ENCODE measurements at places on chromosomes 5 and 9.

GRCh38 chr9:2613730-2614271 lies 7.8 kb upstream of the VLDLR start:
- no peak for DNase-seq

- DNase-seq, result no peak
Observed at GRCh38 chr5:165003283-165003682, 1497.9 kb downstream of the MAT2B start.

DNA sequence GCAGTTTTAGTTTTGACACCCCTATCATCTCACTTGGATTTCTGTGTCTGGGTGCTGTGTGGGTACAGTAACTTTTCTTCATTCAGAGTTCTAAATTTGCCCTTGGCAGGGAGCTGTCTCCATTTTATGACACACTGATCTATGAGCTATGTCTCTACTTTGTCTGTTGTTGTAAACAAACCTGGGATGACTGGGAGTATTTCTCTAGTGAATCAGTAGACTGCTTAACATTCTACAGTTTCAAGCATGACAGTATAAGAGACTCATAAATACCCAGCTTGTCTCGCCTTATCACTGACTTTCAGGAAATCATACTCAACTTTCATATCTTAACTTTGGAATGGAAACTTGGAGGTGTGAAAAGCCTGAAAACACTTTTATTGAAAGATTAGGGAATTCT lies 212.1 kb upstream of the NUDT12 start:
- no peak for DNase-seq

DNA sequence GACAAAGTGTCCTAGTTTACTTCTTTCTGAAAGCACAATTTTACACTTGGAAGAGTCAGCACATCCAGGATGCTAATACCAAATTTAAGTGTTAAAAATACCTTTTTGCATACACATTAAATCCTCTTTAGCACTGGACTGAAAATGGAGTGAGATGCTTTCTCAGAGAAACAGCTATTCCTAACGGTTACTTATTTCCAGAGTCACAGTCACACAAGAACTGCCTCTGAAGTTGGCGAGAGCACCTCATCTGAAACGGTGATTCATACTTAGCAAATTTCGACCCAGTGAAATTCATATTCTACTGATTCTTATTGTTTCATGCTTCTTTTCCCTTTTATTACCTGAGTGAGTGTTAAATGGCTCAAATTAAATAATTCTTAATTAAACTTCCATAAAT lies 12.2 kb downstream of the CDH18 start:
- no peak for DNase-seq

- DNase-seq, result no peak
Observed at GRCh38 chr5:170628691-170629565, 125.1 kb downstream of the KCNIP1 start.

GRCh38 chr5:67147760-67148159 lies 48.8 kb downstream of the CD180 start:
- no peak for DNase-seq

DNA sequence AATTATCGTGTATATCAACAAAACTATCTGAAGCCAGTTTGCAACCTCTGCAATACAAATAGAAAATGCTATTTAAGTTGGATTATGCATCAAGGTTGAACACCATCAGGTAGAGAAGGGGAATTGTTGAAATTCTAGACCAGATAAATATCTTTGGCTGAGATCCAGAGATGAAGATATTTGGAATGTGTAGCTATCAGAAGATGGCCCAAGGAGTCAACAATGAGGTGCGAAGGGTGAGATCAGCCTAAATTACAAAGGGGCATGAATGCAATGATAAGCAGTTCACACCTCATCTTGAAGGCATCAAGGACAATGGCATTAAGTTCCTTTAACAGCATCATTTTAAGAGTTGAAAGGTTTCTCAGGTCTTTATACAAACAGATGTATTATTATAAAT lies 572.1 kb upstream of the DMAC1 start:
- DNase-seq, result no peak

GRCh38 chr5:106757672-106758071 lies 913.1 kb downstream of the EFNA5 start:
- DNase-seq, result no peak

- DNase-seq, result no peak
Observed at GRCh38 chr9:34124926-34125325, 1.6 kb downstream of the DCAF12 start.

DNA sequence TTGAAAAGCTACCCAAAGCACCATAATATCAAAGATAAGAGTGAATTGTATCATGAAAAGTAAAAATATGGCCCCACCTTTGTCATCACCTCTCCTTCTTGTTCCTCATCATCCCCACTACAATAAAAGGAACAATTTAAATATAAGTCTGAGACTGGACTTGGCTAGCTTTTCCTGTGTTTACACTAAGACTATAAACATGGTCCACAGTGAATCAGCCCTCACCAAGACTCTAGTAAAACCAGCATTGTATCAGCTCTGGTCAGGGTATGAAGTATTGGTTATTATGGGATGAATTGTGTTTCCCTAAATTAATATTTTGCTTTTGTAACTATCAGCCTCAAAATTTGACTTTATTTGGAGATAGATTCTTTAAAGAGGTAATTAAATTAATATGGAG lies 105.4 kb downstream of the SLC25A46 start:
- no peak for DNase-seq

DNA sequence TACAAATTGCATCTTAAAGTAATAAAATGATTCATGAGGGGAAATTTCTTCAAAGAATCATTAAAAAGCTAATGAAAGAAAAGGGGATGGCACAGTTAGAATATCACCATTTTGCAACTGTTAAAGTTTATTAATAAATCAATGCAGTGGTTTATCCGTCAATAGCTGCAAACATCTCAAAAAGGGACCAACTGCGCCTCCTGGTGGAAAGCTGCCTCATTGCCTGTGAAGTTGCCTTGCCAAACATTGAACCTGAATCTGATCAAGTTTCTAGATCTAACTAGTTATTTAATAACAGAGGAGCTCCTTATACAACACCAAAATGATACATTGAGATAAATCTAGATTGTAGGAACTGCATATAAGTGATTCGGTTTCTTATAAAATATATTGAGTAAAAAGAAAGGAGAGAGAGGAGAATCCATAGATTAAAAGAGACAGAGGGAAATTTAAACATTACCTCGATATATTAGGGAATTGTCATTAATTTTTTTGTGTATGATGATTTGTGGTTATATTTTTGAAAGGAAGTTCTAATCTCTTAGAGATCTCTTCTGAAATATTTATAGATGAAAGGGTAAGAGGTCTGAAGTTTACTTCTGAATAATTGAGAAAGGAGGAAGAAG lies 6.9 kb upstream of the NDUFB6 start:
- DNase-seq, result peak; percentile 67

GRCh38 chr9:37290940-37291485 lies 131.5 kb upstream of the GRHPR start:
- DNase-seq, result no peak

DNA sequence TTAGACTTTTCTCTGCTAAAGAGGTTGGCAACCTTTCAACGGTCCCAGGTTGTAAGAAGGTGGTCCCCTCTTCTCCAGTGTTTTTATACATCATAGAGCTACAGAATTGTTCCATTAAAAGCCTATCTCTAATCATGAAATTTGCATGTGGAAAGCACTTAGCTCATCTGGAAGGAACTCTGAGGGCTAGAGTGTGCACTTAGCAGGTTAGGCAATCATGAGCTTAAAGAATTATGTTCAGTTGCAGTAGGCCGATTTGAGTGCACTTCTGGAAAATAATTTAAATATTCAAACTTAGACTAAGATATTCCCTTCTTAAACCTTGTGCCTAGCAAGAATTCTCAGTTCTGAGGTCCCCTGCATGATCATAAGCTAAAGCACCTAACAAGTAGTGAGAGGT lies 468.7 kb downstream of the SPATA31D1 start:
- no peak for DNase-seq

DNA sequence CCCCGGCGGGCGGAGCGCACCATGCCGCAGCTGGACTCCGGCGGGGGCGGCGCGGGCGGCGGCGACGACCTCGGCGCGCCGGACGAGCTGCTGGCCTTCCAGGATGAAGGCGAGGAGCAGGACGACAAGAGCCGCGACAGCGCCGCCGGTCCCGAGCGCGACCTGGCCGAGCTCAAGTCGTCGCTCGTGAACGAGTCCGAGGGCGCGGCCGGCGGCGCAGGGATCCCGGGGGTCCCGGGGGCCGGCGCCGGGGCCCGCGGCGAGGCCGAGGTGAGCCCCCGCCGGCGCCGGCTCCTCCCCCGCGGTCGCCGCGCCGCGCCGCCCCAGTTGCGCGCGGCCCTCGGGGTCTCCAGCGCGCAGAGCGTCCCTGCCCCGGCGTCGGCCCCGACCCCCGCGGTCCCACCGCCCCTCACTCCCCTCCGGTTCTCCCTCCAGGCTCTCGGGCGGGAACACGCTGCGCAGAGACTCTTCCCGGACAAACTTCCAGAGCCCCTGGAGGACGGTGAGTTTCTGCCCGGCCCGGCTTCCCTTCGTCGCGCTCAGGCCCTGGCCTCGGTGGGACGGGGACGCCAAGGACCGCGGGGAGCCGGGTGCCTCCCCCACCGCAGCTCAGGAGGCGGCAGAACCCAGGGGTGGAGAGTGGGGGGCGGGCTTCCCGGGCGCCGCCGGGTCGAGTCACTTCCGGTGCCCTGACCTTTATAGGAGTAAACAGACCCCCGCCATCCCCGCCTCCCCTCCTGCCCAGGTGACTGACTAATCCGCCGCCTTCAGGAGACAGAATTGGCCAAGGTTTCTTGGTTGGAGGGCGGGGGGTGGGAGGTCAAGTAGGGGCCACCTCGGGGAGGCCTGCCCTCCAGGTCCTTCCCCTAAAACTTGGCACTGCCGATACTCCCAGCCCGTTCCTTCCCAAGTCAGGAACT lies 665 bp downstream of the TCF7 start:
- DNase-seq, result peak; percentile 60

GRCh38 chr9:130010151-130010988 lies 32.6 kb downstream of the FNBP1 start:
- DNase-seq, result no peak

GRCh38 chr9:105447386-105447813 lies 434 bp upstream of the FSD1L start:
- DNase-seq, result no peak

DNA sequence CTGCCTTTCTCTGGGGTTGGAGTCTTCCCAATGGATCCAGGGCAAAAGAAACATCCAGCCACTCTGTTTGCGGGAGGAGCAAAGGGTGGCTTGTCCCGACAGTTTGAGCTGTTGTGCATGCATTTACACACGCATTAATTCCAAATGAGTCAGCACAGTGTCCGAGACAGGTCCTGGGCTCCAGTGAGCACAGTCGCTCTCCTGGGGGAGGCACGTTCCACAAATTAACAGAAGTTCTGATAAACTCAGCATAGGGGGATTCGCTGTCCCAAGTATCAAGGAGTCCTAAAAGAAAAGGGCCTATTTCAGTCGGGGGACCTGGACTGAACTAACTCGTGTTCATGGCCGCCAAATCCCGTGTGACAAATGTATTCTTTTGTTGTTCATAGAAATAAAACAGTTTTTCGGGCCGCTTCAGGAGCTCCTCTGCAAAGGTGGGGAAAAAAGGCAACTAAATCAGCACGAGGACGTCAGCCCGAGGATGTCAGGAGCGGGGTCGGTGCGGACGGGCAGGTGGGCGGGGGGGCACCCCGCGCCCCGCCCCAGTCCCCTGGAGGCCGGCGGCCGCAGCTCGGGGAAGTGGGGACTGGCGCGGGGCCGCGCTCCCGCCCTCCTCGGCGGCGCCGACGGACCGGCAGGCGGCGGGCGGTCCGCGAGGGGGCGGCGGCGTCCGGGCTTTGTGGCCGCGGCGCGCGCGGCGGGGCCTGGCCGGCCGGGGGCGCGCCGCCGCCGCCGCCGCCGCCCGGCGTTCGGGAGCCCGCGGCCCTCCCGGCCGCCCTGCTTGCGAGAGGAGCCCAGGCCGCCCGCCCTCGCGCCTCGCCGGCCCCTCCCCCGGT lies at the start of gene MSANTD3:
Gene MSANTD3 (plus strand): TSS at position 614 of the 836 bp plus-strand sequence. CDS start 14,796 bp downstream, outside the sequence.
- peak; percentile 21 for DNase-seq

- DNase-seq, result no peak
Observed at GRCh38 chr5:82466986-82467561, 188.9 kb upstream of the RPS23 start.

DNA sequence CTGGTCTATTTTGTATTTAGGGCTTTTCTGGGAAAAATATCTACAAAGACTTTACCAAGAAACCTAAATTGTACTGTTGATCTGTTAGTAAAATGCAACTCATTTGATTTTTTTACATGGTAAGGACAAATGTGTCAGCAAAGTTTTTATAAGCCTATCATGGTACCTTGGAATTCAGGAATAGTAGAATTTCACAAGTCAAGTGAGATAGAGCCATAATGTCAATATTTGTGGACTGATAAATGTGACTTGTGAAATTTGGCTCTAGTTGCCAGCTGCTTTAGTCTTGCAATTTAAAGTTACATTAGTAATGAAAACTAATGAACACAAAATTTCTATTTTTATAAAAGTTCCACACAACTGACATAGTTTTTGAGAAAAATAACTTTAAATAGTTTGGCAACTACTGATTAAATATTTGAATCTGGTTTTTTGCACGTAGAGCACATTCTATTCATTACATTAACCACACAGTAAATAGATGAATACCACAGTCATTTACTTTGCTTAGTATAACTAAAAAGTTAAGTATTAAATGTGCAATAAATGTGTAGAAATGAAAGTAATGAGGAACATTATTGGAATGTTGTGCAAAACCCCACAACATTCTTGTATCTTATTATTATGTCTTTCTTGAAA lies 41.2 kb upstream of the RIOK2 start:
- no peak for DNase-seq

DNA sequence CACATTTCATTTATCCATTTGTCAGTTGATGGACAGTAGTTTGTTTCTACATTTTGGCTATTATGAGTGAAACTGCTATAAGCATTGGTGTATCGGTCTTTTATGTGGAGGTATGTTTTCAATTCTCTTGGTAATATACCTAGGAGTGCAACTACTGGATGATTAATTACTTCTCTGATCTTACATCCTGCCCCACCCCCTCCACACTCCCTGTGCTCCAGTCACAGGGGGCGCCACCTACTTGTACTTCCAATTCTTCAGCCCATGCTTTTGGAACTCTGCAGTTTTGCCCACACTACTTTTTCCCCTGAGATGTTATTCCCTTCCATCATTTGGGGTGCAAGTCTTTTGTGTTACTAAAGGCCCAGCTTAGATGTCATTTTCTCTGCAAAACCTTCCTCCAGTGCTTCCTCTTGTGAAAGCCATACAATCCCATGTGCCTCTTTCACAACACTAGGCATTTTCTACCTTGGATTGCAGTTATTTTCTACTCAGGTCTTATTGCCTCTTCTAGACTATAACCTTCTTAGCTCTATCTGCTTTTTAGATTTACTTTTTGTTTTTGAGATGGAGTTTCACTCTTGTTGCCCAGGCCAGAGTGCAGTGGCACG lies 42.1 kb downstream of the SEC61B start:
- DNase-seq, result peak; percentile 14

All from DND-41 (cell line).